KBM-7 (cell line): ENCODE measurements at places on chromosomes 16 and 17.

- DNase-seq = no peak
Measured at GRCh38 chr16:17304491-17305119, 166.2 kb downstream of the XYLT1 start.

DNA sequence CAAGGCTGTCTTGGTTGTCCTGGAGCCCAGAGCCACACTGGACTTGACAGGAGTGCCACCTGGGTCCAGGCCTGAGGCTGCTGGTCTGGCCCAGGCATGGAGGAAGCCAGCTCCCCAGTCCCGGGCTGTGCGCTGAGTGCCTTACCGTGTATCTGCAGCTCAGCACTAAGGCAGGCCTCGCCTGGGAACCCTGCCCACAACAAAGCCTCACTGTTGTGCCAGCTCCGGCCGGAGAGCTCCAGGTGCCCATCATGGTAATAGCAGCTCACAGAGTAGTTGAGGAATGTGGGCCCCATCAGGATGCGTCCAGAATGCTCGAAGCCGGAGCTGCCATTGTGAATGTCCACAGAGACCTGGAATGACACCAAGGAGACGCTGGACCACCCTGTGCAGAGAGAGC is 72.2 kb downstream of the RMI2 start:
- DNase-seq = no peak

DNA sequence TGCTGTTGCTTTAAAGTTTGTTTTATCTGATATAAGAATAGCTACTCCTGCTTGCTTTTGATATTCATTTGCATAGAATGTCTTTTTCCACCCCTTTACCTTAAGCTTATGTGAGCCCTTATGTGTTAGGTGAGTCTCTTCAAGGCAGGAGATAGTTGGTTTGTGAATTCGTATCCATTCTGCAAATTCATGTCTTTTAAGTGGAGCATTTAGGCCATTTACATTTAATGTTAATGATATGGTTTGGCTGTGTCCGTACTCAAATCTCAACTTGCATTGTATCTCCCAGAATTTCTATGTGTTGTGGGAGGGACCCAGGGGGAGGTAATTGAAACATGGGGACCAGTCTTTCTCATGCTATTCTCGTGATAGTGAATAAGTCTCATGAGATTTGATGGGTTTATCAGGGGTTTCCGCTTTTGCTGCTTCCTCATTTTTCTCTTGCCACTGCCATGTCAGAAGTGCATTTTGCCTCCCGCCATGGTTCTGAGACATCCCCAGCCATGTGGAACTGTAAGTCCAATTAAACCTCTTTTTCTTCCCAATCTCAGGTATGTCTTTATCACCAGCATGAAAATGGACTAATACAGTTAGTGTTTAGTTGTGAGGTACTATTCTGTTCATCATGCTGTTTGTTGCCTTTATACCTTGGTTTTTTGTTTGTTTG is 27.2 kb downstream of the ATF7IP2 start:
- DNase-seq = no peak

- no peak for DNase-seq
Measured at GRCh38 chr16:1536601-1537000, 3.1 kb downstream of the TMEM204 start.

DNA sequence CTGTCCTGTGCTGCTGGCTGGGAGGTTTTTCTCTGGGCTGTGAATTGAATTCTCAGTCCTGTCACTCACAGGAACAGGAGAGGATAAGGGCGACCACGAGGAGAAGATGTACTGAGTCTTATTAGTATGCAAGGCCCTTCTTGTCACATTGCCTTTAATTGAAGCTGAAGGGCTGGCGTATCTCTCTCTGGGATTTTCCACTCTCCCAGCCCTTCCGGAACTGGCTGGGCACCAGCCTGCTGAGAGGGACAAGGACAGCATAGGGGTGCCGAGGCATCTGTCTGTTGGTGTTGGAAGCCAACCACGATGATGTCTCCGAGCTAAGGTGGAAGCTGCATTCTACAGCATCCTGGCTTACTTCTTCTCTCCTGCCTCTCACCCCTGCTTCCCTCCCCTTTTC is 33.2 kb downstream of the GPRC5B start:
- DNase-seq = no peak
